ENCODE measurements at places on chromosomes 2 and 18.

- no peak for DNase-seq
Measured at GRCh38 chr2:69096326-69097095, 83.5 kb downstream of the ANTXR1 start.

DNA sequence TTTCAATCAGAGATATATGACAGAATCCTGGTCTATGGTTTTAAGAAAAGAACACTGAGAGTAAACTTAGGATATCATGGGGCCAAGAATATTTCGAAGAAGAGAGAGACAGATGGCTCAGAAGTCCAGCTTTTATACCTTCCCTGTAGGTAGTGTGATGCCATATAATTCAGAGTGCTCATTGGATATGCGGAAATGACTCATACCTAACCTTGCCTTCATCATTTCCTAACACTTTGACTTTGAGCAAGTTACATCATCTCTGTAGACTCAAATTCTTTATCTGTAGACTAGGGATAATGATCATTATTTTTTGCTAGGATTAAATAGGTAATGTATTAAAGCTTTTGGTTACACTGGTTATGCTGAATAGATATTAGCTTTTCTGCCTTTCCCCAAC lies 461.6 kb upstream of the CNTNAP5 start:
- DNase-seq = no peak

- DNase-seq = no peak
Measured at GRCh38 chr2:203379156-203379555, 51.0 kb downstream of the ABI2 start.

GRCh38 chr2:162233197-162233596 lies 10.0 kb downstream of the FAP start:
- DNase-seq = peak; percentile 27

DNA sequence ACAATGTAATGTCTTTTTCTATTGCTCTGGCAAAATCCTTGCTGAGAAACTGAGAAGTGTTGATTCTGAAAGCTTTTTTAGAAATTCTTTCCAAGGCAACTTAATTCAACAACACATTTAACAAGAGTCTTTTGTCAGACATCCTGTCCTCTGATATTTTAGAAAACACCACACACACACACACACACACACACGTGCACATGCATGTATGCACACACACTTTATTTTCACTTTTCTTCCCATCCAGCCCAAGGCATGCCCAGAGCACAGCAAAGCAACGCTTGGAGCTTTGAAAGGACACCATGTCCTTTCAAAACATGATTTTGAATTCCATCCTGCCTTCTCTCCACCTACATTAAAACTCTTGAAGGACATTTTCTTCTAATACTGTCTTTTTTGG lies 116.1 kb downstream of the ATL2 start:
- DNase-seq = no peak
